ENCODE measurements at places on chromosomes 5 and 9.

DNA sequence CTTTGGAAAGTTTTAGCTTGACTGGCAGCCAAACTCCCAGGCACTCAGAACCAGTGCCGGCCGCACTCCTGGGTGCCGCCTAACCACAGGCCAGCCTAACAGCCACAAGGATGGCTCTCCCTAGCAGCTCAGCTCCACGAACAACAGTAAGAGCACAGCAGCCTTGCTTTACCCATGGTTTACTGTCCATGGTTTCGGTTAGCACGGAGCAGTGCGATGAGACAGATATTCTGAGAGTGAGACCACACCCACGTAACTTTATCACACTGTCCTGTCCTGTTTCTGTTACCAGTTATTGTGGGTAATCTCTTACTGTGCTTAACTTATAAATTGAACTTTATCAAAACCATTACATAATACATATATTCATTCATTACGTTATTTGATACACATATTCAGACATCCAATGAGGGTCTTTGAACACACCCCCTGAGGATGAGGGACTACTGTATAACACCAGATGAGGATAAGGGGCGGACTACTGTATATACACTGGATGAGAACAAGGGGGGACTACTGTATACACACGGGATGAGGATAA is 12.4 kb downstream of the CLPTM1L start:
- peak; percentile 28 for DNase-seq

- no peak for DNase-seq
Observed at GRCh38 chr9:120385606-120386389, 194.2 kb downstream of the CDK5RAP2 start.

DNA sequence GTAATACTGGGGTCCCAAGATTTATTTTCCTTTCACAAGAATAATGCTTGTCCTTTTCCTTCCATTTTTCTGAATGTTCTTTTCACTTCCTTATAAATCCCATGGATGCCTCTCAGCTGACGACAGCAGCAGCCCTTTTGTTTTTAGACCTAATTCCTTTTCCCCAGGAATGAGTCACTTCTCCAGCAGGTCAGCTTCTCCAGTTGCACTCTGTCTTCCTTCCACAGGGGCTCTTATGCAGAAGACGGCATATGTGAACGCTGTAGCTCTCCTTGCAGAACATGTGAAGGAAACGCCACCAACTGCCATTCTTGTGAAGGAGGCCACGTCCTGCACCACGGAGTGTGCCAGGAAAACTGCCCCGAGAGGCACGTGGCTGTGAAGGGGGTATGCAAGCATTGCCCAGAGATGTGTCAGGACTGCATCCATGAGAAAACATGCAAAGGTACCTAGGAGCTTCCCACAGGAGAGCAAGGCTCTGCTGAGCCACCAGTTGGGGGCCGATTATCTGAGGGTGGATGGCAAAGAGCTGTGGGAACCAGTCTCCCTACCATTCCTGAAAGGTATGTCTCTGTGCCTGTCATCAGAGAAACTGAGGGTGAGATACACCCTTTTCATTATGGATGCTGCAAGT is 72.9 kb downstream of the RFK start:
- no peak for DNase-seq

GRCh38 chr9:13731637-13732036 is 452.1 kb upstream of the MPDZ start:
- no peak for DNase-seq

GRCh38 chr5:170056561-170057267 is 49.0 kb upstream of the FOXI1 start:
- no peak for DNase-seq

DNA sequence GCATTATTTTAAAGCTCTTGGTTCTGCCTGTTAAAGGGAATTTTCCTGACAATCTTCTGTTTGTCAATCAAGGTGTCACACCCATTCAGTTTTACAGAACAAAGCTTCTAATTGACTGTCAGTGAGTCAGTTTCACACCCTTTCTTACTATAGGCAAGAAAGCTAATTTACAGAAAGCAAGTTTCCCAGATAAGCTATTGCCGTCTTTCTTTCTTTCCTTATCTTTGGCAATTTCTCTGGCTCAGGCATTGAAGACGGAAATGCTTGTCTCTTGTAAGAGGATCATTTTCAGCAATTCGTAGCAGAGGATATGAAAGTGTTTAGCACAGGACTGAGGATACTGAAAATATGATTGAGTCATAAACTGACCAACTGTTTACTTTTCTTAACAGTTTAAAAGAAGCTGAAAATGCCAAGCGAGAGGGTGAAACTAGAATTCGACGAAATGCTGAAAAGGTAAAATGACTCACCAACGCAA is 27.0 kb downstream of the SPINK5 start:
- no peak for DNase-seq

GRCh38 chr5:157993201-157993600 is 134.3 kb upstream of the CLINT1 start:
- no peak for DNase-seq

GRCh38 chr5:141598391-141599345 is 20.1 kb downstream of the DIAPH1 start:
- DNase-seq = no peak

- no peak for DNase-seq
Observed at GRCh38 chr9:8579661-8580060, 780.1 kb upstream of the DMAC1 start.

GRCh38 chr5:117748336-117748735 is 1173.7 kb upstream of the SEMA6A start:
- no peak for DNase-seq

DNA sequence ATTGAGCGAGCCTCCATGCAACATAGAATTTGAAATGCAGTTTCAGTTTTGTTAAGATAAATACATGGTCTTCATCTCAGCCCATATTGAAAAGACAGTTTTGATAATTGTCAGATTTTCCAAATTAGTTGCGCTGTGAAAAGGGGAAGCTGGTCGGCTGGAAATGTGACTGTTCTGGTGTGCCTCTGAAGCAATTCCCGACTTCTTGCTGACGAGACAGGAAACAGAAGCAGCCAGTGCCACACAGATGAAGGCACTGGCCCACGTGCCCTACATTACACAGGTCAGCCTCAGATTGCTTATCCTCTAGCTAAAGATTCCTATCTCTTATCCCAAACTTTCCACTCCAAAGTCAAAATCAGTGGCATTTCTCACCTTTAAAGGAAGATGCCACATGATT is 214.1 kb upstream of the TLE4 start:
- DNase-seq = no peak

- DNase-seq = no peak
Observed at GRCh38 chr9:15155323-15155722, 151.7 kb downstream of the TTC39B start.

- DNase-seq = no peak
Observed at GRCh38 chr5:68565427-68565826, 349.9 kb downstream of the PIK3R1 start.

GRCh38 chr5:131463656-131464055 is 171.4 kb downstream of the RAPGEF6 start:
- DNase-seq = no peak
